Nephron progenitor cell (in vitro differentiated cells): ENCODE measurements at places on chromosomes 12 and 14.

GRCh38 chr12:39638178-39638577 lies 18.6 kb upstream of the ABCD2 start:
- H3K27me3 ChIP-seq, result no peaks in the 10 kb centered on the region
- H3K36me3 ChIP-seq, result no peaks in the 10 kb centered on the region
- no peak overlapping the region for H3K4me3 ChIP-seq

- no peak overlapping the region for H3K27ac ChIP-seq
- H3K36me3 ChIP-seq, result peaks cover 6% of the 10 kb centered on the region
- no peak overlapping the region for H3K4me3 ChIP-seq
Observed at GRCh38 chr12:113860950-113861349, 105.2 kb downstream of the RBM19 start.

DNA sequence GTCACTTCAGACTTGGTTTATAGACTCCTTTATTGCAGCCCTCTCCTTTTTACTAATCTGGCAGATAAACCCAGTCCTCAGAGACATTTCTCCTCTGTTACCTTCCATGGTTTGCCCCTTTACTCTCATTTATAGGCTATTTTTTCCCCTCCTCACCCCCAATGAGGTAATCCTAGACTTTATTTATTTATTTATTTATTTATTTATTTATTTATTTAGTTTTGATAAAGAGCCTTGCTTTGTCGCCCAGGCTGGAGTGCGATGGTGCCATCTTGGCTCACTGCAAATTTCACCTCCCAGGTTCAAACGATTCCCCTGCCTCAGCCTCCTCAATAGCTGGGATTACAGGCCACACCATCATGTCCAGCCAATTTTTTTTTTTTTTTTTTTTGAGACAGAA lies 8.4 kb downstream of the FGD4 start:
- H3K27ac ChIP-seq, result no peak overlapping the region
- H3K4me3 ChIP-seq, result no peak overlapping the region
- no peaks in the 10 kb centered on the region for H3K27me3 ChIP-seq
- DNase-seq, result no peak
- H3K4me1 ChIP-seq, result no peaks in the 10 kb centered on the region

- peaks cover 25% of the 10 kb centered on the region for H3K36me3 ChIP-seq
- H3K4me3 ChIP-seq, result no peak overlapping the region
- DNase-seq, result no peak
- no peak overlapping the region for H3K27ac ChIP-seq
Observed at GRCh38 chr12:28316049-28316448, 125.8 kb downstream of the CCDC91 start.

GRCh38 chr12:21659383-21659782 lies 1.7 kb upstream of the LDHB start:
- no peaks in the 10 kb centered on the region for H3K27me3 ChIP-seq
- H3K4me3 ChIP-seq, result no peak overlapping the region
- H3K4me1 ChIP-seq, result peaks cover 20% of the 10 kb centered on the region
- no peak for DNase-seq
- H3K36me3 ChIP-seq, result peaks cover 11% of the 10 kb centered on the region
- H3K27ac ChIP-seq, result no peak overlapping the region

- no peaks in the 10 kb centered on the region for H3K4me1 ChIP-seq
- no peak overlapping the region for H3K27ac ChIP-seq
- peaks cover 7% of the 10 kb centered on the region for H3K36me3 ChIP-seq
- H3K27me3 ChIP-seq, result peaks cover 6% of the 10 kb centered on the region
Observed at GRCh38 chr12:39972119-39972518, 133.8 kb downstream of the SLC2A13 start.

- H3K27me3 ChIP-seq, result peaks cover 4% of the 10 kb centered on the region
- H3K27ac ChIP-seq, result no peak overlapping the region
- no peak overlapping the region for H3K4me3 ChIP-seq
- no peaks in the 10 kb centered on the region for H3K4me1 ChIP-seq
Observed at GRCh38 chr12:18643681-18644080, 94.1 kb downstream of the PLCZ1 start.

- peaks cover 18% of the 10 kb centered on the region for H3K4me1 ChIP-seq
- no peak overlapping the region for H3K27ac ChIP-seq
- no peak overlapping the region for H3K4me3 ChIP-seq
Observed at GRCh38 chr12:112361271-112361670, 21.0 kb downstream of the HECTD4 start.

DNA sequence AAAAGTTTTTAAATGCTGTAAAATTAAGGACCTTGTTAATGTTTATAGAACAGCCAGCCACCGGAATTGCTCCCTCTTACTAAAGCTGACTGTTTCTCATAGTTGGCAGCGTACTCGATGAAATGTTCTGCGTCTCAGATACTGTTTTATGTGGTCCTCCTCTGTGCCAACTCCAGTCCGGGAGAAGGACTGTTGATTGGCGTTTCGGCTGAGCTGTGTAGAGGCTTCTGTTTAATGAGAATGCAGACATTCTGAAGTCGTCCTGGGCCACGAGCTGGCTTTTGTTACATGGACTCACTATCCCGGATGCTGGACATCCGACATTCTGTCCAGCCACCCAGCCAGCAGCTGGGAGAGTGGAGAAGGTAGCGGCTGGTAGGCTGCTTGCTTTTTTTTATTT lies 75.4 kb downstream of the WDR20 start:
- H3K4me1 ChIP-seq, result peaks cover 74% of the 10 kb centered on the region
- H3K4me3 ChIP-seq, result no peak overlapping the region
- DNase-seq, result no peak

DNA sequence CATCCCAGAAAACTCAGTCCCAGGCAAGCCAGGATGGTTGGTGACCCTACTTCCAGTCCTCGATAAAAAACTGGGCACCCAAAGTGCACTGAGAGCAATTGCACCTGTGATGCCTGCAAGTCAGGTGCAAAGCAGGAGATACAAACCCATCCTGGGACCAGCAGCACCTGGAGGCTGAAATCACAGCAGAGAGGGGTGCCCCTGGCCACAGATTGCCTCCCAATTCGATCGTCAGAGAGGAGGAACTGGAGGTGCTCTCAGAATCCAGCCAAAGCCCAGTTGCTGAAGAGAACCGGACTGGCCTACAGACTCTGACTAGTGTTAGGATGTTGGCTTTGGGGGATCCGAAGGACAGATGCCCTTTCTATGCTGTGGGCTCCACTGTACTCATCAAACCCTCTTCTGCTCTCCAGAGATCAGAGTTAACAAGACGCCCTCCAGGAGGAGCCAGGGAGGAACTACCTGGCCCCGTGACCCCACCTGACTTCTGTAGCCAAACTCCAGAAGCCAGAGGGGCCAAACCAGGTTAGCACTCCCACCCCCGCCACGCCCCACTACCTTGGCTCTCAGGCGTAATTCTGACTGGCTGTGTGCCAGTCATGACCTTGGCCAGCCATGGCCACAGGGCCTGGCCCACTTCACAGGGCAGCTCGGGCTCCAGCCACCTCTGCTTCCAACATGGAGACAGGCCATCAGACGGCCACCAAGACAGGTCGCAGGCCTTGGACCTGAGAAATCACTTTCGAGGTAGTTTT lies 284.5 kb upstream of the RTL1 start:
- H3K36me3 ChIP-seq, result no peaks in the 10 kb centered on the region
- H3K4me1 ChIP-seq, result peaks cover 6% of the 10 kb centered on the region
- H3K27ac ChIP-seq, result no peak overlapping the region
- no peak overlapping the region for H3K4me3 ChIP-seq

- H3K4me3 ChIP-seq, result no peak overlapping the region
- peak; percentile 61 for DNase-seq
- peaks cover 11% of the 10 kb centered on the region for H3K27me3 ChIP-seq
- no peaks in the 10 kb centered on the region for H3K36me3 ChIP-seq
- no peak overlapping the region for H3K27ac ChIP-seq
- H3K4me1 ChIP-seq, result no peaks in the 10 kb centered on the region
Observed at GRCh38 chr12:102811110-102811737, 105.8 kb downstream of the PAH start.

DNA sequence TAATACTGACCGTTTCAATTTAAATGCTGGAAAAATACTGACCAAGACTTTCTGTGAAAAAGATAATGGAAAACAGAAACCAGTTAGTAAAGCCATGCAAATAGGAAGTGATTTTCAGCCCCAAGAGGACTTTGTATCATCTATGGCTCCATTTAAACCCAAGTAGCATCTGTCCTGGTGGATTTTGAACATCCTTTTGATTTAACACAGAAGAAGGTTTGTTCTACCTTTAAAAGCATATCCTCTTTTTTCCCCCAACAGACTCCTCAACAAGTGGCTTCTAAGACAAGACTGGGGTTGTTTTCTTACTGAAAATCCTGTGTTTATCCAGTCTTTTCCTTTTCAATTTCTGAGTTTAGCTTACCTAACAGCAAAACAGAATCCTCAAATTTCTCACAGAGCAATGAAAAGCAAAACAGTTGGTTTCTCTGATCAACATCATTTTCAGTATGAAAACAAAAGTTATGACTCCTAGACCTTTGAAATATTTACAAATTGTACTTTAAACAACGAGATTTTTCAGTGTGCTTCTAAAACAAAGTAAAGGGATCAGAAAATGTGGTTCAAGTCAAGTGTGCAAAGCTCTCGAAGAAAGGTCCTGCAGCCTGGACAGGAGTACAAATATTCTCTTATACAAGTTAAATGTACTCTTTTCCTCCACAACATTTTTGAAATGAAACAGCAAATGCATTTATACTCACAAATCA lies 2.9 kb downstream of the PHLDA1 start:
- peak overlapping the region; percentile 66 for H3K27ac ChIP-seq
- no peak for DNase-seq
- H3K27me3 ChIP-seq, result no peaks in the 10 kb centered on the region
- peaks cover 41% of the 10 kb centered on the region for H3K4me1 ChIP-seq
- peaks cover 43% of the 10 kb centered on the region for H3K36me3 ChIP-seq
- H3K4me3 ChIP-seq, result peak overlapping the region; percentile 95

GRCh38 chr12:39427360-39427808 lies 15.5 kb downstream of the KIF21A start:
- no peaks in the 10 kb centered on the region for H3K36me3 ChIP-seq
- H3K27ac ChIP-seq, result no peak overlapping the region
- no peaks in the 10 kb centered on the region for H3K4me1 ChIP-seq
- peaks cover 2% of the 10 kb centered on the region for H3K27me3 ChIP-seq
- no peak overlapping the region for H3K4me3 ChIP-seq

- peaks cover 4% of the 10 kb centered on the region for H3K27me3 ChIP-seq
- H3K4me3 ChIP-seq, result no peak overlapping the region
- H3K27ac ChIP-seq, result peak overlapping the region; percentile 90
- H3K36me3 ChIP-seq, result no peaks in the 10 kb centered on the region
- H3K4me1 ChIP-seq, result peaks cover 23% of the 10 kb centered on the region
Observed at GRCh38 chr14:53190938-53191337, 37.8 kb upstream of the DDHD1 start.

DNA sequence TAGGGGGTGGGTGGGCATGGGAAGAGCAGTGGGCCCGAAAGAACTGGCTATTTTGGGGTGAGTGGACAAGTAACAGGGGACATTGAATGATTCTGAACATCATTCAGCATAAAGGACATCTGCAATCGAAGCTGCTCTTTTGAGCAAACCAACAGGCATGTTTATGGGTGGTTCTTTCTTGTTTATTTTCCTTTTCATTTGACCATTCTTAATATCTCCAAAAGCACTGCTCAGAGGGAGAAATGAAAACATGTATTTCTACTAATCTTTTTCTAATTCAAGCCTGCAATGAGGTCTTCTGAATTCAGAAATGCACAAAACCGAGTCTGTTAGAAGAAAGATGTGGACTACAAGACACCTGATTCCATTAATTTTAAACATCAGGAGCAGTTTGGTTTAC lies 54.0 kb downstream of the NUAK1 start:
- H3K27ac ChIP-seq, result peak overlapping the region; percentile 86
- H3K36me3 ChIP-seq, result peaks cover 58% of the 10 kb centered on the region
- no peak for DNase-seq
- H3K4me1 ChIP-seq, result peaks cover 52% of the 10 kb centered on the region
- H3K4me3 ChIP-seq, result no peak overlapping the region
- peaks cover 1% of the 10 kb centered on the region for H3K27me3 ChIP-seq

DNA sequence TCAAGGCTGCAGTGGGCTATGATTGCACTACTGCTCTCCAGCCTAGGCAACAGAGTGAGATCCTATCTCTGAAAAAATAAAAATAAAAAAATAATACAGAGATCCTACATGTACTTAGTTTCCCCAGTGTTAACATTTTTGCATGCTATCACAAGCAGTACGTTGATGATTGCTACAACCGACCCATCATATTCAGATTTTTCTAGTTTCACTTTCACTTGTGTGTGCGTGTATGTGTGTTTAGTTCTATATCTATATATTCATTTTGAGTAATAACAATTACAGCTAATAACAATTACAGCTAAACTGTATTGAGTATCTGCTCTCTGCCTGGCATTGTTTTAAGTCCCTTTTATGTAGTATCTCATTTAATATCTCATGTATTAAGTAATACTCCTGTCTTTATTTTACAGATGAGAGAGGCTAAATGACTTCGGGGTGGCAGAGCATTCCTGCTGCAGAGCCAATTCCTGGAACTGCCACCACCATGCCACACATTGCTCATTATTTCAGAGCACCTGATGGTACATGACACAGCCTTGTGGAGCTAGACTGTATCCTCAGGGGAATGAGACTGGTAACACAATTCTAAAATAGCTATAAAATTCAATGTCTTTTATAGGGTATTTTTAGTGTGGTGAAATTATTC lies 153.1 kb downstream of the BCAT1 start:
- H3K27ac ChIP-seq, result no peak overlapping the region
- no peaks in the 10 kb centered on the region for H3K36me3 ChIP-seq
- H3K27me3 ChIP-seq, result peaks cover 5% of the 10 kb centered on the region
- DNase-seq, result no peak
- peaks cover 21% of the 10 kb centered on the region for H3K4me1 ChIP-seq

- H3K36me3 ChIP-seq, result no peaks in the 10 kb centered on the region
- no peak for DNase-seq
- peaks cover 63% of the 10 kb centered on the region for H3K27me3 ChIP-seq
- no peaks in the 10 kb centered on the region for H3K4me1 ChIP-seq
Observed at GRCh38 chr14:55241673-55242072, 29.5 kb upstream of the FBXO34 start.

DNA sequence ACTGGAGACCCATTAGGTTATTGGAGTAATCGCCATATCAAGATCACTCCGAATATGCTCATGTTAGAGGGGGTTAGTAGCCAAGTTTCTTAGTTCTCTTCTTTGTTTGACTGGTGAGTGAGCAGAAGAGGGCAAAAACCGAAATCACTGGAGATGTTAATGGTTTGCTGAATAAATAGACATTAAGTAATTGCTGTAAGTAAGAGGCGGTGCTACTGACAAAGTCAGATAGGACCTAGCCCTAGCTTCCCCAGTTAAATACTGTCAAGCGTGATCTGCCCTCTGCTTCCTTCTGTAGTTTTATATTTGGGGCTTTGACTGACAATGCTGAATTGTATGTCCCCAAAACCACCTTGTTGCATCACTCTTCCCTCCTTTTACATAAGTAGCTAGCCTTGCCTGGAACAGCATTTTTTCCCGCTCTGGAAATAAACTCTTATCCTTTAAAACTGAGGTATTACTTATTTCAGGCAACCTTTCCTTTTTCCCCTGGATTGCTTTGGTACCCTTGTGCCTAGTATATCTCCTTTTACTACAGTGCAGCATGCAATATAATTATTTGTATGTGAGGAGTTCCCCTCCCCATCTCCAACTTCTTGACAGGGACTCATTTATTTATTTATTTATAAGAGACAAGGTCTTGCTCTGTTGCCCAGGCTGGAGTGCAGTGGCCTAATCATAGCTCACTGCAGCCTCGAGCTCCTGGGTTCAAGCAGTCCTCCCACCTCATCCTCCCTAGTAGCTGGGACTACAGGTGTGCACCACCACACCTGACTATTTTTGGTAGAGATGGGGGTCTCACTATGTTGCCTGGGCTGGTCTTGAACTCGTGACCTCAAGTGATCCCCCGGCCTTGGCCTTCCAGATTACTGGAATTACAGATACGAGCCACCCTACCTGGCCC lies 1.4 kb downstream of the SNRPF start:
- no peaks in the 10 kb centered on the region for H3K4me1 ChIP-seq
- H3K27ac ChIP-seq, result no peak overlapping the region
- H3K27me3 ChIP-seq, result peaks cover 4% of the 10 kb centered on the region
- no peak overlapping the region for H3K4me3 ChIP-seq
- H3K36me3 ChIP-seq, result no peaks in the 10 kb centered on the region

GRCh38 chr12:62106547-62107185 lies 153.5 kb upstream of the USP15 start:
- H3K27ac ChIP-seq, result no peak overlapping the region
- no peak for DNase-seq
- no peaks in the 10 kb centered on the region for H3K36me3 ChIP-seq
